ENCODE measurements at places on chromosomes 12 and 14. TPM values are rescaled to one million over a fixed set of nuclear protein-coding genes. Genes with fewer than 3 reads are reported as not detected.

DAO gene
- not detected for total RNA-seq

LAG3 gene
- 117 TPM for total RNA-seq

OR4E2 gene
- total RNA-seq = not detected

CMA1 gene
- total RNA-seq = not detected

CLEC4C gene
- total RNA-seq = not detected

YEATS4 gene
- 34.2 TPM for total RNA-seq

PTPRQ gene
- total RNA-seq = not detected

EPYC gene
- total RNA-seq = not detected

SLC4A8 gene
- total RNA-seq = 2.4 TPM

DUSP6 gene
- 25.3 TPM for total RNA-seq

PGF gene
- 0.46 TPM for total RNA-seq

SVOP gene
- not detected for total RNA-seq

C1S gene
- 4.8 TPM for total RNA-seq

C1R gene
- total RNA-seq = 3.9 TPM

ABCC9 gene
- total RNA-seq = not detected

NANOG gene
- total RNA-seq = not detected

KRT79 gene
- 0.12 TPM for total RNA-seq

SPIC gene
- not detected for total RNA-seq

CS gene
- total RNA-seq = 351 TPM

RPS29 gene
- total RNA-seq = 2,240 TPM

ADAMTS20 gene
- not detected for total RNA-seq

LRRC43 gene
- 0.36 TPM for total RNA-seq

LMBR1L gene
- total RNA-seq = 64.0 TPM

CDH24 gene
- 1.4 TPM for total RNA-seq

INHBE gene
- total RNA-seq = 0.18 TPM

ACAD10 gene
- 31.4 TPM for total RNA-seq

TBC1D30 gene
- total RNA-seq = 0.27 TPM

IRAK3 gene
- total RNA-seq = 0.66 TPM

HOXC13 gene
- not detected for total RNA-seq

ABCD2 gene
- total RNA-seq = 5.9 TPM

FOXA1 gene
- not detected for total RNA-seq

KRT2 gene
- total RNA-seq = not detected

FLVCR2 gene
- total RNA-seq = 11.6 TPM

RBP5 gene
- total RNA-seq = not detected
